Activated CD4-positive, alpha-beta T cell treated with anti-CD3 and anti-CD28 coated beads, Interleukin-2, amount 50 U/mL, for 4 hours (primary cell): ENCODE measurements at places on chromosomes 3 and 15.

DNA sequence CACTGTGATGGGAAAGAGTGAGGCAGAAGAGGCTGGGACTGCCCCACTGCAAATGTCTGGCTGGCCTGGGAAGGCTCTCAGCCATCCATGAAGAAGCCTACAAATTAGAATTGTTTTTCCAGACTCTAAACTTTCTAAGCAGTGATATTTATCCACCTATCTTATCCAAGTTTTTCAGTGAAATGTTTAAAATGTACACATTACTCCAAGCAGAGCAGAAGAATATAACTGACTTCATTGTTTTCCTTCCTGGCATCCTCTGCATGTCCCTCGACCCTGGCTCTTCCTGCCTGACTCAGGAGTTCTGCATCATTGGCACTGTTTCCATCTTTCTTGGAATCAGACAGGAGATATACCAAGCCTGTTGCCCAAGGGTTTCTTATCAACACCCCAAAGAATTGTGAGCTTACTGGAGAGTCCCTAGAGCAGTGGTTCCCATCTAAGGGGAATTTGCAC, 401.5 kb upstream of the PROK2 start:
- DNase-seq, result no peak

DNA sequence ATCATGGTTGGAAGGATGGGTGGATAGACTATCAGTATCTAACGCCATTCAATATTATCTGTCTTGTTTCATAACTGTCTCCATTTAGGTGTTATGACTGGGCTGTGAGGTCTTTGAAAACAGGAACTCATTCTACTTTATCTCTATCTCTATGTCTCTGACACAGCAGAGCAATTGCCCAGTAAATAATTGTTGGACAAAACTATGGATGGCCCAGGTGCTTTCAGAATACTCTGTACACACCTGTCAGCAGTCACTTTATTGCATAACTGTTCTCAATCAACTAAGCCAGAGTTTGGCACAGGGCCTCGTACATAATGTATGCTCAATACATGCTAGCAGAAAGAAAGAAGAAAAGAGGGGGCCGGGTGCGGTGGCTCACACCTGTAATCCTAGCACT, 210.3 kb downstream of the OPA1 start:
- DNase-seq, result no peak

- DNase-seq, result no peak
Observed at GRCh38 chr3:197709135-197709534, 27.6 kb downstream of the RUBCN start.

DNA sequence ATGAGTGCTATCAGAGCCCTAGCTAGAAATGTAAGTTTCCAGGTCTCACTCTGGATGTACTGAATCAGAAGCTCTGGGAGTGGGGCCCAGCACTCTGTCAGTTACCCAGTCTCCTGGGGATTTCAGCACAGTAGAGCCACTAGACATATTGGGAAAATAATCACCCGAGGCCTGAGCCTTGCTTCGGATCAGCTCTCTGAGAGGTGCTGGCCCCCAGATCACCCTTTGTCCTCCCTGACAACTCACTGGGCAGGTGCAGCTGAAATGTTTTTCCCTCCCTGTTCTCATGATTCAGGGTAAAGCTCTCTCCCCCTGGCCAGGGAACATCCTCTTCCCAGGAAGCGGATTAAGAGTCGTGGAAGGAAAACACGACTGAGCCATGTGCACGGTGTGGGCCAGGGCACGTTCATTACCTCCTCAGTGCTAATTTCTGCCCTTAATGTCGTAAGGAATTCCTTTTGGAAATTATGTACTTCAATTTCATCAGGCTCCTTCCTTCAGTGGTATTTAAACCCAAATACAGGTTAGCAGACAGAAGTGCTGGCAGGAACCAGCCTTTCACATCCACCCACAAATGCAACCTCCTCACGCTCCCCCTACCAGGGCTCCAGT, 296.7 kb upstream of the LYSMD4 start:
- no peak for DNase-seq

DNA sequence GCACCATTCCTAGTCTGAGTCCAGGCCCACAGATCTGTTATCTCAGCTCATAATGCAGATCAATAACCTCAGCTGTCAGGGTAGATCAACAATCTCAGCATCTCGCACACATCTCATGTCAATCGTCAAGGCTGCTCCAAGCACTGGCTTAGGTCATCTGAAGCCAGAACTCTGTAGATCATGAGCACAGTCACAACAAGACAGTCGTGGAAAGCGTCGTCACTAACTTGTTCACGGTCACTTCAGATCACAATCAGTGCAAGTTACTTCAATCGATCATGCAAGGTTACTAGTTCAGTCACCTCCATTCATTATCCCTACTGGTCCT, 71.8 kb downstream of the RBPMS2 start:
- no peak for DNase-seq

- no peak for DNase-seq
Observed at GRCh38 chr15:61545763-61546162, 316.7 kb upstream of the RORA start.

GRCh38 chr3:72263223-72263990, 478.5 kb upstream of the PROK2 start:
- no peak for DNase-seq

- no peak for DNase-seq
Observed at GRCh38 chr3:65689436-65689835, 349.3 kb downstream of the MAGI1 start.
